Esophagus muscularis mucosa (tissue), 4 donors: ENCODE measurements at places on chromosomes 1 and 21. TPM values are rescaled to one million over a fixed set of nuclear protein-coding genes. Genes with fewer than 3 reads are reported as not detected.
A peak's percentile ranks its signal among the peaks of the same experiment; 100 is the strongest.

The LYPD8 gene
- total RNA-seq = not detected

The TTC22 gene
- 0.17 TPM for total RNA-seq

The KRTAP24-1 gene
- not detected for total RNA-seq

GRCh38 chr1:230568676-230569075 lies 73.6 kb upstream of the COG2 start:
- no peak overlapping the region for H3K4me3 ChIP-seq
- H3K4me1 ChIP-seq = no peaks in the 10 kb centered on the region
- H3K27ac ChIP-seq = no peak overlapping the region
- H3K27me3 ChIP-seq = no peaks in the 10 kb centered on the region
- DNase-seq = no peak

- H3K27ac ChIP-seq = no peak overlapping the region
- no peaks in the 10 kb centered on the region for H3K27me3 ChIP-seq
Observed at GRCh38 chr21:45670731-45671130, 27.2 kb downstream of the PCBP3 start.

DNA sequence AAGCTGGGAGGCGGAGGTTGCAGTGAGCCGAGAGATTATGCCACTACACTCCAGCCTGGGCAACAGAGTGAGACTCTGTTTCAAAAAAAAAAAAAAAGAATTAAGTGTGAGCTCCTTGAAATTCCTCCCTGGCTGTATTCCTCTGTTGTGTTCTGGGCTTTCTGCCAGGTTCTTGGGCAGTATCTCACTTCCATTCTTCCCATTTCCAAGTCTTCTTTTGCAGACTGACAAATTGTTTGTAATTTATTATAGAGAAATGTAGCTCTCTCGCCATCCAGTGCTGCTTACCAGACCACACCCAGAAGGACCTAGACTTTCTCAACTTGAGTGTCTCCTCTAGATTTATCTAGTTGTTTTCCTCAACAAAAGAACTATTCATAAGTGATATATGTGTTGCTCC lies 105.0 kb upstream of the ADGRL2 start:
- no peaks in the 10 kb centered on the region for H3K36me3 ChIP-seq
- H3K4me3 ChIP-seq = no peak overlapping the region
- H3K27ac ChIP-seq = no peak overlapping the region
- no peak for DNase-seq
- H3K4me1 ChIP-seq = peaks cover 13% of the 10 kb centered on the region
- H3K27me3 ChIP-seq = no peaks in the 10 kb centered on the region

DNA sequence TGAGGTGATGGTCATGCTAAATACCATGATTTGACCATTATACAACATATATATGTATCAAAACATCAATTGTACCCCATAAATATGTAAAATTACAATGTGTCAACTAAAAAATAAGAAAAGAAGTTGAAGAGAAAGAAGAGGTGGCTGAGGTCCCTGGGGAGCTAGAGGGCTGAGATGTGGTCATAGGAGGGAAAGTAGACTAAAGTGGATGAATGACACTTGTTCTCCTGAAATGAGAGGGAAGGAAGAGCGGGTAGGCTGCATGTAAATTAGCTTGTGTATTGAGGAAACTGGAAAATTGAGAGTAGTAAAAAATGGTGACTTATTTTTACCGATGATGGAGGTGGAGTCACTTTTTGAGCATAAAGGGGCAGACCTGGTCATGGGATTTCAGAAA lies 117.0 kb downstream of the ST6GALNAC3 start:
- no peaks in the 10 kb centered on the region for H3K36me3 ChIP-seq
- no peak overlapping the region for H3K27ac ChIP-seq
- H3K27me3 ChIP-seq = no peaks in the 10 kb centered on the region

DNA sequence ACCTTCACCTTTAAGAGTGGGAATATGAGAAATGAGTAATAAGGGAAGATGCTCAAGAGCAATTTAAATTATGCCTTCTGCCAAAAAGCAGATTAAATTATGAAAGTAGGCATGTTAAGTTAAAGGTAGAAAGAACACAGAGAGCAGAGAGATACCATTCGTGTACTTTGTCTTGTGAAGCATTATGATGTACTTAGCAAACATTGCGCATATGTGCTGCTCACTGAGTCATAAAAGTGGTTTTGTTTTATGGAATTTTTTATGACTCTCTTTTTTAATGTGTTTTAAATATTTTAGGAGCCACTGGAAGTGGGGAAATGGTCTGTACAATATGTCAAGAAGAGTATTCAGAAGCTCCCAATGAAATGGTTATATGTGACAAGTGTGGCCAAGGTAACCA lies 35.3 kb downstream of the MTF2 start:
- no peak overlapping the region for H3K4me3 ChIP-seq
- H3K27me3 ChIP-seq = no peaks in the 10 kb centered on the region
- no peak for DNase-seq

GRCh38 chr21:14690886-14691285 lies 144.8 kb upstream of the SAMSN1 start:
- no peak overlapping the region for H3K4me3 ChIP-seq
- no peak overlapping the region for H3K27ac ChIP-seq
- H3K27me3 ChIP-seq = no peaks in the 10 kb centered on the region
- no peaks in the 10 kb centered on the region for H3K4me1 ChIP-seq

- no peaks in the 10 kb centered on the region for H3K36me3 ChIP-seq
- no peak overlapping the region for H3K27ac ChIP-seq
- no peaks in the 10 kb centered on the region for H3K4me1 ChIP-seq
- DNase-seq = no peak
- H3K27me3 ChIP-seq = no peaks in the 10 kb centered on the region
Observed at GRCh38 chr21:41741253-41742072, 25.4 kb downstream of the RIPK4 start.

- H3K27me3 ChIP-seq = no peaks in the 10 kb centered on the region
- H3K27ac ChIP-seq = no peak overlapping the region
- H3K4me3 ChIP-seq = no peak overlapping the region
- no peaks in the 10 kb centered on the region for H3K4me1 ChIP-seq
- no peak for DNase-seq
- no peaks in the 10 kb centered on the region for H3K36me3 ChIP-seq
Observed at GRCh38 chr1:78722521-78722920, 72.9 kb downstream of the IFI44 start.

DNA sequence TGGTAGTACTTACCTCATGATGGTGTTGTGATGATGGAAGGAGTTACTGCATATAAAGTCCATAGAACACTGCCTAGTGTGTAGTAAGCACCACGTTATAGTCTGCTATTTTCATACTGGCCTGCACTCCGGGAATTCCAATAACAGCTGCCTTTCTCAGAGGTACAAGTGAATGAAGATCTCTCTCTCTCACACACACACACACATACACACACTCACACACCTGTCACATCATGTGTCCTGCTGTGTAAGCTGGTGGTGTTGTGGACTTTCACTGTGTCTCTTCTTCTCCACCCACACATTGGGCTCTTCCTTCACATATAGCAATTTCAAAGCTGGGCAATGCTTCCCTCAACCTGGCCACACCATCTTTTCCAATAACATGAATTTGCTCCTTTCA lies 33.4 kb upstream of the ST6GALNAC5 start:
- no peak for DNase-seq
- no peak overlapping the region for H3K4me3 ChIP-seq
- H3K36me3 ChIP-seq = no peaks in the 10 kb centered on the region
- no peak overlapping the region for H3K27ac ChIP-seq
- no peaks in the 10 kb centered on the region for H3K4me1 ChIP-seq

- peak overlapping the region; percentile 62 for H3K27ac ChIP-seq
- no peaks in the 10 kb centered on the region for H3K27me3 ChIP-seq
- no peaks in the 10 kb centered on the region for H3K36me3 ChIP-seq
- peaks cover 42% of the 10 kb centered on the region for H3K4me1 ChIP-seq
Observed at GRCh38 chr1:24727501-24728216, 17.6 kb upstream of the CLIC4 start.

DNA sequence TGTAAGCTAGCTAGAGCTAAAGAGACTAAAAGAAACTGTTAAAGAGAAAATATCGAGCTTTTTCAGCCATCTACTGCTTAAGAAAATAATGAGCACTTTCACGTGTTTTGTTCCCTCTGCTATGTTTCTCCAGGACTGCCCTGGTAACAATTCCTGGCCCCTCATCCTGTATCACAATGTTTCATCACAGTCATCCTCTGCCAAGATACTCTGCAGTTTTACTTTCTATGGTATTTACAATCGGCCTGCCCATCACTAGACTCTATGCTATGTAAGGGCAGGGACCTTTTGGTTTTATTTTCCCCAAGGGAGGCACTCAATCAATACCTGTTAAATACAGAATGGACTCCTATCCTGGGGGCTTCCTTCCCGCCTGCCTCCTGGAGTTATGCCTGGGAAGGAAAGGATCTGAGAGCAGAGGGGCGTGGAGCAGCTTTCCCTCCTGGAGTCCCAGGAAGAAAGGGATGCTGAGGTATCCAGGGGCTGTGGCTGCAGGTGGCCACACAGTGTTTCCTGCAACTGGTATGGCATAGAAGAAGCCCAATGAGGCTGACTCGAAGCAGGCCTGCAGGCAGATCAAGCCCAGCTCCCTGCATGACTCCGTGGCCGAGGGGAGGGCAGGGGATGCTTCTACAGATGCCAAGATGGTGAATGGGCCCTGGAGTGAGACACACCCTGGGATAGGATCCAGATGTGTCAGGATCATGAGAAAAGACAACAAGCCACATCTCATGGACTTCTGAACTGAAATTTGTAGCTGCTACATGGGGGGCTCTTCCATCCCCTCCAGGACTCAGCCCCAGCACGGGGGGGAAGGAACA lies 52.9 kb downstream of the MATN1 start:
- no peaks in the 10 kb centered on the region for H3K27me3 ChIP-seq
- no peaks in the 10 kb centered on the region for H3K36me3 ChIP-seq
- DNase-seq = no peak
- peak overlapping the region; percentile 37 for H3K27ac ChIP-seq

GRCh38 chr1:60502506-60502905 lies 428.9 kb upstream of the C1orf87 start:
- H3K36me3 ChIP-seq = no peaks in the 10 kb centered on the region
- H3K4me1 ChIP-seq = no peaks in the 10 kb centered on the region
- H3K4me3 ChIP-seq = no peak overlapping the region

DNA sequence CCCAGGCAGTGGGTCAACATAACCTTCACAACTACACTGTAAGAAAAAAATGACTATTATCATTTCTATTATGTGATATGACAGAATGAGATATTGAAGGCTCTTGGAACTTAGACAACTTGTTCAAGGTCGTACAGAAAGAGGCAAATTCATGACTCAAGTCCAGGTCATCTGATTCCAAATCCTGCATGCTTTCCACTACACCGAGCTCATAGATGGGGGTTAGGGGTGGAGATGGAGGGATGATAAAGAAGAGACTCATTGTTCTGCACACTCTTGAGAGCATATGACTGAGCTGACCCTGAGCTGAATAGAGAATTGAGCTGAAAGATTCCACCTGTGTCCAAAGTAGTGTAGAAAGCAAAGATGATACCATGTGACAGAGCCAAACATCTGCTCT lies 2.8 kb downstream of the FCRL6 start:
- H3K27me3 ChIP-seq = peaks cover 24% of the 10 kb centered on the region
- no peaks in the 10 kb centered on the region for H3K36me3 ChIP-seq
- no peak overlapping the region for H3K27ac ChIP-seq

GRCh38 chr21:42611852-42612251 lies 41.6 kb upstream of the PDE9A start:
- peaks cover 5% of the 10 kb centered on the region for H3K4me1 ChIP-seq
- H3K4me3 ChIP-seq = no peak overlapping the region
- H3K36me3 ChIP-seq = no peaks in the 10 kb centered on the region
- DNase-seq = no peak

GRCh38 chr1:99738858-99739465 lies 27.5 kb downstream of the FRRS1 start:
- no peaks in the 10 kb centered on the region for H3K27me3 ChIP-seq
- H3K27ac ChIP-seq = no peak overlapping the region
- H3K36me3 ChIP-seq = peaks cover 17% of the 10 kb centered on the region
- no peak overlapping the region for H3K4me3 ChIP-seq
- DNase-seq = no peak
- H3K4me1 ChIP-seq = peaks cover 5% of the 10 kb centered on the region

DNA sequence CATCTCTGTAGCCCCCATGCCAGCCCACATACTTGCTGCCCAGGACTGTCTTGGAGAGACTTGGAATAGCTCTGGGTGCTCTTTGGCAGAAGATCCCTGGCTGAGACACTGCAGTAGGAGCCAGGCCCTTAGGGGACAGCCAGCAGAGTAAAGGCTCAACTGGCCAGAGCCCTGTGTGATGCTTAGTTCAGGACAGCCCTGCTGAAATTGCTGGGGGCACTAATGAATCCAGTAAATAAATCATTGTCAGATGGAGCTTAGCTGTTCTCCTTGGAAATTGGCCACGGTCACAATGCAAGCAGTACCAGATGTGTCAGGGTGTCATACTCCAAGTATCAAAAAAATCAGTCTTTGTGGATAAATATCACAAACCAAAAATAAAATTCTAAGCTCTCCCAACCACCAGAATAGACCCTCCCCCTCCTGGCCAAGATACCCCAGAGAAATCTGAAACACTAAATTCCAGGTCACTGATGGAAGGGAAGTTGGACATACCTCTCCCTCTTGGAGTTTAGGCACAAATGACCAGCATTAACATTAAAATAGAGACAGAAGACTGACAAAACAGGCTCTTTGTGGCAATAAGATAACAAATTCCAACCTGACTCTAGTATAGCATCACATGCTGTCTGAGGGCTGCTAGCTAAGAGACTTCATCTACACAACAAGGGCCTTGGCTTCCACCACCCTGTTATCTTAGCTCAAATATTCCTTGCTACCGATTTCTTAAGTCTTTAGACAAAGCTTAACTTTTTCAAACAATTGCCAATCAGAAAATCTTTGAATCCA lies 83.2 kb upstream of the DNAH14 start:
- H3K36me3 ChIP-seq = no peaks in the 10 kb centered on the region
- no peaks in the 10 kb centered on the region for H3K4me1 ChIP-seq
- DNase-seq = no peak
- H3K27ac ChIP-seq = no peak overlapping the region

- H3K36me3 ChIP-seq = peaks cover 21% of the 10 kb centered on the region
- H3K4me3 ChIP-seq = peak overlapping the region; percentile 8
- H3K4me1 ChIP-seq = peaks cover 80% of the 10 kb centered on the region
- peak; percentile 94 for DNase-seq
- peak overlapping the region; percentile 82 for H3K27ac ChIP-seq
Observed at GRCh38 chr1:9242338-9242969, 7.9 kb downstream of the H6PD start.

DNA sequence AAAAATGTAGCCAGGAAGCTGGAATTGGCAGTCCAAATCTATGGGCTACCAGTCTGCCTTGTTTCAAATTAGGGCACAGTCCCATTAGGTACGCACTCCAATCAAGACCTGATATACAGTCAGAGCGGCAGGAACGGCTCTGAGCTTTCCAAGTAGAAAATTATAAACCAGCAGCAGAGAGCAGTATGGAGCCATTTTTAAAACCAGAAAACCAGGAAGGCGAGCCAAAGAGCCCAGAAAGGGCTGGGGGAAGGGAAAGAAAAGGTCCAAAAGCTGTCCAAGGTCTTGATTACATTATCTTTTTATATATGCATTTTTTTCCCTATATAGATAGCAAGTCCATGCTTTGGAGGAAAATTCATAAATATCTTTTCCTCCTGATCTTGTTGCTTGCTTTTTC lies 719.0 kb downstream of the RWDD3 start:
- no peak overlapping the region for H3K4me3 ChIP-seq
- H3K4me1 ChIP-seq = peaks cover 8% of the 10 kb centered on the region
- H3K27ac ChIP-seq = no peak overlapping the region
- no peaks in the 10 kb centered on the region for H3K27me3 ChIP-seq
- no peaks in the 10 kb centered on the region for H3K36me3 ChIP-seq
